Germinal center (tissue), 1 donor: ENCODE measurements at places on chromosomes 3 and 15.

DNA sequence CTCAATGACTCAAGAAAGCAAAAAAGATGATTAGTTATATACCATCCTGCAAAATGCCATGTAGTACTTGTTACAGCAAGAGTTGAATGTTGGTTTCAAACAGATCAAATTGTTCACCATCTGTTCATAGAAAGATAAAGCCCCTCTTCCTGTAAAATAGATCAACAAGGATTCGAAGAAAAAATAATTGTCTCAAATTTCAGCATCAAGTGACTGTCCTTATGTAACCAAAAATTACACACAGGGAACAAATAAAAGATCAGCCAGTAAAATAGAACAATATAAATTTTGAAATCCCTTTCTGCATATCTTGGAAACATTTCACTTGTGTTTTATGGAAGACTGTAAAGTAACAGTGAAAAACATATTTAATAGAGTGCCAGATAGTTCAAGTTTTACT is 165.1 kb upstream of the STAC start:
- DNase-seq: no peak

DNA sequence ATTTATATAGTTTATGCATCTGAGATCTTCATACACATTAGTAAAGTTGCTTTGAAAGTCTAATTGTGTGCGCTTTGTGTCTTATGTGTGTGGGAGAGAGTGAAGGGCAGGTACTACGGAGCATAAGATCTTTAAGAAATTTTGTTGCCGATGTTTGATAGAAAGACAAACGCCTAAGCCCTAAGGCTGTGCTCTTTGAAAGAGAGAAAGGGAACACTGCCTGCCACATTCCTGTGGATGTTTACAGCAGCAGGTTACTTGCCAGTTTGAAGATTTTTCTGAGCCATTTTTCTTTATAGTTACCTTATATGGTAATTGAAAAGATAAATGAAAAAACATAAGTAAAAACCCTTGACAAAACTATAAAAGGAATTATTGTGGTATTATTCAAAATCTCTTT is 17.0 kb downstream of the DTWD1 start:
- no peak for DNase-seq

DNA sequence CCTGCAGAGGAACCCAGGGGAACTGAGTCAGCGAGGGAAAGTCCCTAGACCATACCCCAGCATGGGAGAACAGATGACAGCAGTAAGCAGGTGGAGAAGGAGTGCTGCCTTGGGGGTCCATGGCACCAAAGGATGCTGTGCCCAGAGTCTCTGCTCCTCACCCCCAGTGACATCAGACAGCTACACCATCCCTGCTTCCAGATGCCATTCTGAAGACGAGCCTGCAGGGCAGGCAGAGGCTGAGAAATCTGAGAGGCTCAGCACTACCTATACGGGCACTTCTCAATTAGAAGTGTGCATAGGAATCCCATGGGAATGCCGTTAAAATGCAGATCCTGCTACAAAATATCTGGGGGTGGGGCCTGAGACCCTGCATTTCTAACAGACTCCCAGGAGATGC is 211.3 kb upstream of the NSMCE3 start:
- no peak for DNase-seq

- no peak for DNase-seq
These were observed 245.6 kb downstream of the CLSTN2 start for GRCh38 chr3:140180603-140181002.

DNA sequence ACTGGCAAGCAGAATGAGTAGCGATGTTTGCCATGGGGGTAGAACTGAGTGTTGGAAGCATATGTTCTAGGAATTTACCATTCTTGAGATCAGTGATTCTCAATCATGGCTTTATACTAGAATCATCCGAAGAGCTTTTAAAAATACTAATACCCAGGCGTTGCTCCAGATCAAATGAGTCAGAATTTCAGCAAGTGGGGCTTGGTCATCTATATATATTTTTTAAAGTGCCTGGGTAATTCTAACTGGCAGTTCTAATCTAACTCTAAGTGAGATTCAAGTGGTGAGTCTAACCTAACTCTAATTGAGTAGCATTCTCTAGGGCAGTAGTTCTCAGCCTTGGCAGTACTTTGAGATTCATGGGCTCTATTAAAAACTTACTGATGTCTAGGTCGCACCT is 20.8 kb downstream of the TM4SF1 start:
- DNase-seq: no peak
